T-helper 17 cell (primary cell): ENCODE measurements at places on chromosomes 12 and 14.

DNA sequence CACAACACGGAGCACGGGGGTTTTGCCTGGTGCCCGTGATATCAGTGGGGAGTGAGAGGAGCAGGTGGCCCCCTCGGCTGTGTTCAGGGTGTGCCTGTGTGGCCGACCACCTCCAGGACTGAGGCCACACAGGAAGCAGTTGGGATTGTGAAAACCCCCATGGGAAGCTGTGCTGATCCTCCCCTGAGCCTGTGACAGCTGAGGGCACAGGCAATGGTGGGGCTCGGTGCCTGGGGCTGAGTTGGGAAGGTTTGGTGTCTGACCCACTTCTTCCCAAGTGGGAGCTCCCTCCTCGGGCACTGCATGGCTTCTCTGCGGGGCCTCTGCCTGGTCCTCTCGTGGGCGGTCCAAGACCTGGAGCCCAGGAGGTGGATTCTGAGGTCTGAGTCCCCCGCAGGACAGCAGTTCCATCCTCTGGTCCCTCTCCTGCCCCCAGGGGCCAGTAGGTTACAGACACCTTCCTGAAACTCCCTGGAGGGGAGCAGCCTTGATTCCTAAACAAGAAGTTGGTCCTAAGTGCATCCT, 17.9 kb downstream of the PACS2 start:
- no peaks in the 10 kb centered on the region for H3K36me3 ChIP-seq
- no peak overlapping the region for H3K27ac ChIP-seq
- H3K4me3 ChIP-seq = no peak overlapping the region
- no peak for DNase-seq
- no peaks in the 10 kb centered on the region for H3K27me3 ChIP-seq

DNA sequence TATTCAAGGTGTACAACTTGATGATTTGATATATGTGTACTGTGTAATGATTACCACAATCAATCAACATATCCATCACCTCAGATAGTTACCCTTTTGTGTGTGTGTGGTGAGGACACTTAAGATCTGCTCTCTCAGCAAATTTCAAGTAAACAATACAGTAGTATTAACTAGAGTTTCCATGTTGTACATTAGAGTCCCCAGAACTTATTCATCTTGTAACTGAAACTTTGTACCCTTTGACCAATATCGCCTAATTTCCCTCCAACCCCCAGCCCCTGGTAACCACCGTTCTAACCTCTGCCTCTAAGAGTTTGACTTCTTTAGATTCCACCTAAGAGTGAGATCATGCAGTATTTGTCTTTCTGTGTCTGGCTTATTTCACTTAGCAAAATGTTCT, 12.1 kb downstream of the ADCK1 start:
- peaks cover 3% of the 10 kb centered on the region for H3K36me3 ChIP-seq
- H3K27ac ChIP-seq = no peak overlapping the region
- no peak overlapping the region for H3K4me3 ChIP-seq
- no peaks in the 10 kb centered on the region for H3K27me3 ChIP-seq
- H3K4me1 ChIP-seq = peaks cover 7% of the 10 kb centered on the region

GRCh38 chr12:126768517-126768916, 1498.5 kb upstream of the TMEM132C start:
- peaks cover 2% of the 10 kb centered on the region for H3K4me1 ChIP-seq
- no peak for DNase-seq
- H3K36me3 ChIP-seq = peaks cover 2% of the 10 kb centered on the region
- no peaks in the 10 kb centered on the region for H3K27me3 ChIP-seq

GRCh38 chr12:110616471-110617115, 2.7 kb downstream of the TCTN1 start:
- peaks cover 2% of the 10 kb centered on the region for H3K4me1 ChIP-seq
- no peak overlapping the region for H3K27ac ChIP-seq
- no peak for DNase-seq
- H3K27me3 ChIP-seq = no peaks in the 10 kb centered on the region
- H3K36me3 ChIP-seq = no peaks in the 10 kb centered on the region

GRCh38 chr14:95667249-95667693, 19.0 kb upstream of the TCL1B start:
- H3K36me3 ChIP-seq = peaks cover 2% of the 10 kb centered on the region
- H3K4me3 ChIP-seq = no peak overlapping the region
- peaks cover 1% of the 10 kb centered on the region for H3K4me1 ChIP-seq
- DNase-seq = no peak
- H3K27ac ChIP-seq = no peak overlapping the region
- peaks cover 47% of the 10 kb centered on the region for H3K27me3 ChIP-seq

DNA sequence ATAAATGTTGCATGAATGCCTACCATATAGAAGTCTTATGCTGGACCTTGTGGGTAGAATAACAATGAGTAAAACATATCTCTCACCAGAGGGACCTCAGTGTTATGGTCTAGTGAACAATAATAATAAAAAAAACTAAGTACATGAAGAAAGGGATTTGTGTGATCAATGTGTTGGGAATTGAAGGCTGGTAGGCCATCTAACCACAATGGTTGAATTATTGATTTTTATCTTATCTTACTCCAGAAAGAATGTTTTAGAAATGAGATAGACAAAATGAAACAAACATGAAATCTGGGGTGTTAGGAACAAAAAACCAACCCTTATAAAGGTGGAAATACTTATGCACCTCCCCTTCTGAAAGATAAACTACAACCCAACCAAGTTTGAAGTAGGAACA, 243.9 kb upstream of the LRIG3 start:
- no peak for DNase-seq
- no peak overlapping the region for H3K27ac ChIP-seq
- no peaks in the 10 kb centered on the region for H3K36me3 ChIP-seq
- H3K27me3 ChIP-seq = peaks cover 20% of the 10 kb centered on the region
- no peak overlapping the region for H3K4me3 ChIP-seq

DNA sequence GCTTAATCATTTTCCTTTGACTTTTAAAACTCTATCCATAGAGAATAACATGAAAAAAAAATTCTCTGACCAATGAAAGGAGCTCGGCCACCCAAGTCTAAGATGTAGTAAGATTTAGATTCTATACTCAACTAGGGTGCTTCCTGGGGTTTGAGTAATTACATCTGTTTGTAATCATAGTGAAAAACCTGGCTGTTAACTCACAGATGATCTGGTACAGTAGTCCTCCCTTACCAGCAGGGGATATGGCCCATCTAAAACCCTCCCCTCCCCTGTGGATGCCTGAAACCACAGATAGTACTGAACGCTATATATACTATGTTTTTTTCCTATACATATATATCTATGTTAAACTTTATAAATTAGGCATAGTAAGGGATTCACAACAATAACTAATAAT, 89.2 kb downstream of the DAAM1 start:
- H3K4me3 ChIP-seq = no peak overlapping the region
- peaks cover 12% of the 10 kb centered on the region for H3K4me1 ChIP-seq

DNA sequence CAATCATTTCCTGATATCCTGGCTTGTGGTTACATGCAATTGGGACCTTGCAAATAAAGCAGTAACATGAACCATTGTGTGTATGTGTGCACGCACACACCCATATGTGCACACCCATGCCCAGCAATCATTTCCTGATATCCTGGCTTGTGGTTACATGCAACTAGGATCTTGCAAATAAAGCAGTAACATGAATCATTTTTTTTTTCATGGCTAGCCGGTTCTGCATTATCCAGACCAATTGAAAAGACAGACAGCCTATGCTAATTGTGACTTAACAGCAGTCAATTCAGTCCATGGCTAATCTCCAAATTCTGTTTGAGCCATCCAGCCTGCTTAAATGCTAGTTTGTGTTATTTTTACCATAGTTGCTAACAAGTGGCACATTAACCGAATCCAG, 134.3 kb downstream of the TTC7B start:
- H3K4me1 ChIP-seq = peaks cover 13% of the 10 kb centered on the region
- no peak overlapping the region for H3K27ac ChIP-seq
- no peaks in the 10 kb centered on the region for H3K36me3 ChIP-seq

DNA sequence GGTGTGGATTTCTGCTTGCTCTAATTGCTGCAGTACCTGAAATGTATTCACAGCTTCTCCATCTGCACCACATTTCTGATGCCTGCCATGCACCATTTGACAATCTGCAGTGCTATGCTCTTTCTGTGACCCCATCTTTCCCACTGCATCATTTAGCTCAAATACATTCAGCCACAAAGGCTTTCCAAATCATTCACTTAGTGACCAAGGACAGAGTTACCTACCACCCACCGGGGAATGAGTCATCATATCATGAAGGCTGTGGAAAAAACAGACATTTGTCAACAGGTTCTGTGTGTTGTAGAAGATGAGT, 465.5 kb upstream of the ATP2B1 start:
- no peak overlapping the region for H3K27ac ChIP-seq
- no peaks in the 10 kb centered on the region for H3K27me3 ChIP-seq
- H3K4me3 ChIP-seq = no peak overlapping the region

GRCh38 chr12:19740472-19741131, 301.3 kb downstream of the AEBP2 start:
- no peak overlapping the region for H3K27ac ChIP-seq
- peaks cover 5% of the 10 kb centered on the region for H3K4me1 ChIP-seq
- no peak overlapping the region for H3K4me3 ChIP-seq

- no peak for DNase-seq
- H3K4me1 ChIP-seq = no peaks in the 10 kb centered on the region
- H3K27ac ChIP-seq = no peak overlapping the region
- H3K36me3 ChIP-seq = no peaks in the 10 kb centered on the region
Observed at GRCh38 chr12:100608776-100609175, 35.3 kb downstream of the GAS2L3 start.

DNA sequence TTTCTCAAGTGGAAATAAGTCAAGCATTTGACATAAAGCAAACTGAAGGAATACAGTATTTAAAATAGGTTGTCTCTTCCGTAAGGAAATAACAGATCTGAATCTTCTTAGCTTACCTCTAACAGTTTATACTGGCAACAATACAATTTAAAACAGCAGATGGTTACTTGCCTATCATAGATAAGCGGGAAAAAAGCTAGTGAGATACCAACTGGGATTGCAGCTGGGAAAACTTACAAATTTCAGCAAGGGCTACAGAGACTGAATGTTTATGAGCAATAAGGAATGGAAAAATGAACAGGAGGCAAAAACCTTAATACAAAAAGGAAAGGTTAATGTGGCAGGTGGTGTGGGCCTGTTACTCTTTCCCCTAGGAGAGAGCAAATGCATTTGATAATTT, 220.0 kb downstream of the RASSF9 start:
- no peak for DNase-seq
- H3K4me3 ChIP-seq = no peak overlapping the region
- no peak overlapping the region for H3K27ac ChIP-seq
- no peaks in the 10 kb centered on the region for H3K4me1 ChIP-seq
- H3K36me3 ChIP-seq = no peaks in the 10 kb centered on the region

- H3K27me3 ChIP-seq = peaks cover 11% of the 10 kb centered on the region
- no peak overlapping the region for H3K4me3 ChIP-seq
- DNase-seq = no peak
- peak overlapping the region; percentile 80 for H3K27ac ChIP-seq
- peaks cover 2% of the 10 kb centered on the region for H3K36me3 ChIP-seq
- H3K4me1 ChIP-seq = peaks cover 8% of the 10 kb centered on the region
Observed at GRCh38 chr12:95529693-95530225, 21.5 kb downstream of the USP44 start.

DNA sequence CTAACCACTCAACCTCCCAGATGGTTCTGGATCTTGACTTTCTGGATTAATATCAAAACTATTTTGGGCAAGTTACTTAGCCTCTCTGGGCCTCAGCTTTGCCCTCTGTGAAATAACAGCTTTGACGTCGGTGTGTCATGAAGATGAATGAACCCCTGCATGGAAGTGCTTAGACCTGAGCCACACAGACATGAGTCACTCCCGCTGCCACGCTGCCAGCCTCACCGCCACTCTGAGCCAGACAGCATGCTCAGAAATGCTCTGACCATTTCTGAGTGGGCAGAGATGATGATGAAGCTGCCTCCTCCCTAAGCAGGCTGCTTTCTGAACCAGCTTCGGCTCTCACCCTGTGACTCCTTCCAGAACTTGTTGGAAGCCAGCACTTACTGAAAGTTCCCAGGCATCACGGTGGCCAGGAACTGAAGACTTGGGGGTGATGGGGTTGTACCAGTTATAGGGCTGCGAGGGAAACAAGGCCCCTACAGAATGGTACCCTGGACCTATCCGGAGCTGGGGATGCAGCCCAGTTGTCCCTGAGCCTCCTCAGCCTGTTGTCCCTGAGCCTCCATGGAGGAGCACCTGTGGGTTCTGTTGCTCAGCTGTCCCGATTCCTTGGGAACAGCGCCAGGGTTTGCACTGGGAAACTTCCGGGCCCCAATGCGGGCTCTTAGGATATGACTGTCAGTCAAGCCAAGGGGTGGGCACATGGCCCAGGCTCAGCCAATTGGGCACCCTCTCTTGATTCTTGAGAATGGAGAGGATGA, 2.0 kb upstream of the CCDC197 start:
- peaks cover 3% of the 10 kb centered on the region for H3K4me1 ChIP-seq
- DNase-seq = no peak
- H3K4me3 ChIP-seq = no peak overlapping the region
- H3K27ac ChIP-seq = no peak overlapping the region
- H3K36me3 ChIP-seq = peaks cover 2% of the 10 kb centered on the region

GRCh38 chr12:19550626-19551025, 111.3 kb downstream of the AEBP2 start:
- no peak for DNase-seq
- peaks cover 2% of the 10 kb centered on the region for H3K36me3 ChIP-seq
- H3K4me1 ChIP-seq = peaks cover 10% of the 10 kb centered on the region

- DNase-seq = no peak
- H3K4me1 ChIP-seq = no peaks in the 10 kb centered on the region
- no peaks in the 10 kb centered on the region for H3K27me3 ChIP-seq
- no peak overlapping the region for H3K27ac ChIP-seq
Observed at GRCh38 chr12:114191581-114191980, 214.4 kb downstream of the TBX5 start.

GRCh38 chr14:52175982-52176502, 91.5 kb upstream of the PTGDR start:
- H3K36me3 ChIP-seq = peaks cover 2% of the 10 kb centered on the region
- no peak for DNase-seq
- H3K4me1 ChIP-seq = peaks cover 26% of the 10 kb centered on the region
- H3K4me3 ChIP-seq = peak overlapping the region; percentile 63
- no peaks in the 10 kb centered on the region for H3K27me3 ChIP-seq

DNA sequence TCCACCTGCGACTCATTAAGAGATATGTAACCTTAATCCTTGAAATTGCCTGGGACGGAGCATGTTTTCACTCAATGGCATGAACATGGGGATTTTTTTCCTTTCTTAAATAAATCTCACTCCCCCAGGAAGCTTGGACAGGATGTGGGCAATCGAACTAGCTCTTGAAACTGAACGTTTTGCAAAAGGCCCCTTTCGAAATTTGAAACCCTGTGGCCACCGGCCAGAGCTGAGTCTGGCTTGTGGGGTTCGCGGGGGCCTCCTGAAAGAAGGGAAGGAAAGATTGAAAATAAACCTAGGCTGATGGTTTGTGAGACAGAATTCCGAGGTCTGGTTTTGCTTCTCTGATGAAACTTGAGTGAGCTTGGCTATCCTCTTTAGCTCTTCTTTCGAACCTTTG, 101.4 kb upstream of the RTL1 start:
- H3K27ac ChIP-seq = no peak overlapping the region
- H3K4me1 ChIP-seq = no peaks in the 10 kb centered on the region
- no peak for DNase-seq

GRCh38 chr12:32398816-32399369, 465 bp upstream of the FGD4 start:
- H3K27ac ChIP-seq = no peak overlapping the region
- no peak for DNase-seq
- H3K4me3 ChIP-seq = peak overlapping the region; percentile 91
- no peaks in the 10 kb centered on the region for H3K36me3 ChIP-seq

- no peak overlapping the region for H3K27ac ChIP-seq
Observed at GRCh38 chr14:47300796-47301195, 374.6 kb downstream of the MDGA2 start.
